ENCODE measurements at places on chromosomes 16 and 17. TPM values are rescaled to one million over a fixed set of nuclear protein-coding genes. Genes with fewer than 3 reads are reported as not detected.
A peak's percentile ranks its signal among the peaks of the same experiment; 100 is the strongest.

KRT31 gene
- total RNA-seq, result not detected

RPRML gene
- total RNA-seq, result 1.6 TPM

SPN gene
- 0.07 TPM for total RNA-seq

CARD14 gene
- 1.7 TPM for total RNA-seq

GRCh38 chr17:4187076-4187475 is 44.1 kb downstream of the CYB5D2 start:
- peaks cover 5% of the 10 kb centered on the region for H3K36me3 ChIP-seq
- DNase-seq, result no peak
- H3K4me1 ChIP-seq, result no peaks in the 10 kb centered on the region
- H3K27me3 ChIP-seq, result no peaks in the 10 kb centered on the region
- H3K27ac ChIP-seq, result no peak overlapping the region
- no peak overlapping the region for H3K4me3 ChIP-seq

DNA sequence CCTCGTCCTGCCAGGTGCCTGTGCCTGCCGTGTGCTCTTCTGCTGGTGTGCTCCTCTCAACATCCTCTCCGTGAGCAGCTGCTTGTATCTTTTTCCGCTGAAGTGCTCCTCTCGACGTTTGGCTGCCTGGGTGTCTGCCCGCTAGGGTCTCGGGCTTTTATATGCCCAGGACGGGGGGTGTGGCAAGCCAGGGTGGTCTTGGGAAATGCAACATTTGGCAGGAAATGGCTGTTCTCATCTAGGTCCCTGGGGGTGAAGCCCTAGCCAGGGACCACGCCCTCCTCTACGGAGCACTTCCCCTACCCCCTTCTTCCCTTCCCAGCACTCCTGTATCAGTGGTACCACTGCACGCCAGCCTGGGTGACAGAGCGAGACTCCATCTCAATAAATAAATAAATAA is 49.4 kb downstream of the IQCK start:
- H3K4me1 ChIP-seq, result peaks cover 14% of the 10 kb centered on the region
- no peak overlapping the region for H3K4me3 ChIP-seq
- peaks cover 19% of the 10 kb centered on the region for H3K36me3 ChIP-seq
- peaks cover 7% of the 10 kb centered on the region for H3K27me3 ChIP-seq
- no peak overlapping the region for H3K27ac ChIP-seq

GRCh38 chr16:79434771-79435170 is 165.8 kb downstream of the MAF start:
- no peak overlapping the region for H3K4me3 ChIP-seq
- peaks cover 33% of the 10 kb centered on the region for H3K4me1 ChIP-seq
- H3K27me3 ChIP-seq, result no peaks in the 10 kb centered on the region

- H3K27ac ChIP-seq, result no peak overlapping the region
- H3K4me1 ChIP-seq, result peaks cover 9% of the 10 kb centered on the region
- peaks cover 19% of the 10 kb centered on the region for H3K27me3 ChIP-seq
- H3K4me3 ChIP-seq, result no peak overlapping the region
- no peak for DNase-seq
Measured at GRCh38 chr16:66274335-66275110, 92.0 kb upstream of the CDH5 start.

- H3K36me3 ChIP-seq, result no peaks in the 10 kb centered on the region
- H3K4me3 ChIP-seq, result no peak overlapping the region
- H3K27me3 ChIP-seq, result peaks cover 4% of the 10 kb centered on the region
- H3K27ac ChIP-seq, result no peak overlapping the region
- H3K4me1 ChIP-seq, result no peaks in the 10 kb centered on the region
Measured at GRCh38 chr16:80197741-80198201, 343.0 kb upstream of the DYNLRB2 start.

GRCh38 chr16:8869212-8869987 is 594 bp upstream of the CARHSP1 start:
- peak overlapping the region; percentile 89 for H3K27ac ChIP-seq
- H3K27me3 ChIP-seq, result peaks cover 8% of the 10 kb centered on the region
- H3K4me3 ChIP-seq, result peak overlapping the region; percentile 88
- peaks cover 48% of the 10 kb centered on the region for H3K4me1 ChIP-seq
- no peaks in the 10 kb centered on the region for H3K36me3 ChIP-seq
- DNase-seq, result no peak

- H3K27ac ChIP-seq, result no peak overlapping the region
- no peak for DNase-seq
Measured at GRCh38 chr16:82761236-82761635, 134.5 kb downstream of the CDH13 start.

- peak; percentile 86 for DNase-seq
- no peaks in the 10 kb centered on the region for H3K36me3 ChIP-seq
- H3K4me3 ChIP-seq, result peak overlapping the region; percentile 87
- H3K27me3 ChIP-seq, result peaks cover 10% of the 10 kb centered on the region
Measured at GRCh38 chr17:1714427-1714979, 4.3 kb upstream of the TLCD2 start.

DNA sequence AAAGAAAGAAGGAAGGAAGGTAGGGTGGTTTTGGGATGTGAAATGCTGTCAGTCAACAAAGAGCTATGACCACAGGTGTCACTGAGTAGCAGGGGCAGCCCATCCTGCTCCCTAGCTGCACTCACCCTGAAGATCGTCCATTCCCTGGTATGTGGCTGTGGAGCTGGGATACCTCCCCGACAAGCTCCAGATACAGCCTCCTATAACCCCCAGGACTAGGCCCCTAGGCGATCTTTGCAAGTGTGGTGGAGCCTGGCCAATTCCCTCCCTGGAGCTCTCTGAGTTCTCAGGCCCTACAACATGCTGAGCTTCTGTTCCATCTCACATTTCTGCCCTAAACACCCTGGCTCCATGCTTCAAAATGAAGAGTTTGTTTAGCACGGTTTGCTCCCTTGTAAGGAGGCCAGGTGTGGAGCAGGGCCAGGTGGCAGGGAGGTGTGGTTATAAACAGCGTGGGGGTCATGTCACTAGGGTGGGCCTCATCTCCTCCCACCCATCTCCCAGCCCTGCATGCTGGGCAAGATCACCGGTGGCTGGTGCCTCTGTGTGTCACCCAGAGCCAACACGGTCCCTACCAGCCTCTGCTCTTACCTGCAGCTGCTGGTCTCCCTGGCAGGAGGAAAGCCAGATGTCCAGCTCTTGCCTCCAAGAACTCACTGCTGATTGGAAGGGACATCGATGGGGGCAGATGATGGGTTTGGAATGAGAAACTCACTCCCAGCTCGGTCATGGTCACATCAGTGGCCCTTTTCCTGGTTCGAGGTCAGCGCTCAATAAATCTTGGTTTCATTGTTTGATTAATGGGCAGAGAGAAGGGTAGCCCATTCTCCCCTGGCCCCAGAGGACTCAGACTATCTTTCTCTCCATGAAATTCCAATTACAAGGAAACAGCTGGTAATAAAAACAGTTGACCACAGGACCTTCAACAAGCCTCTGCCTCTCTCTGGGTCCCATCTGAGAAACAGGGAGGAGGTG is 511.0 kb upstream of the CDH5 start:
- DNase-seq, result no peak
- H3K4me3 ChIP-seq, result no peak overlapping the region
- peaks cover 2% of the 10 kb centered on the region for H3K4me1 ChIP-seq
- H3K27ac ChIP-seq, result no peak overlapping the region

Measured in neural crest cell (in vitro differentiated cells).